ENCODE measurements at places on chromosomes 12 and 14.

GRCh38 chr12:60391051-60391450 lies 795.2 kb downstream of the SLC16A7 start:
- DNase-seq = no peak

DNA sequence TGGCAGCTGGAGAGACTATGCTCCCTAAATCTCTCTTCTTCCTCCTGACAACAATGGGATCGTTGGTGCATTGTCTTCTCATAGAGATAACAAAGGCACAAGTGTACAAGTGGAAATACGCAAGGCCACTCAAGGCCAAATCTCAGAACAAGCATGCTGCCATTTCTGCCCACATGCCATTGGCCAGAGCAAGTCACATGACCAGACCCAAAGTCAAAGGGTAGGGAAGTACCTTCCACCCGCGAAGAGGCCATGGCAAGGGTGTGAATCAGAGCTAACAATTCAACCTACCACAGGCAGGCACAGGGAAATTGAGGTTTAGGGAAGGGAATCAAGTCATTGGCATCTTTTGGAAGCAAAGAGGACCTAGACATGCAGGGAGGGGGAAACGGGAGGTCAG lies 38.5 kb upstream of the IGF1 start:
- no peak for DNase-seq

GRCh38 chr14:49732896-49733295 lies 35.1 kb upstream of the KLHDC2 start:
- no peak for DNase-seq

DNA sequence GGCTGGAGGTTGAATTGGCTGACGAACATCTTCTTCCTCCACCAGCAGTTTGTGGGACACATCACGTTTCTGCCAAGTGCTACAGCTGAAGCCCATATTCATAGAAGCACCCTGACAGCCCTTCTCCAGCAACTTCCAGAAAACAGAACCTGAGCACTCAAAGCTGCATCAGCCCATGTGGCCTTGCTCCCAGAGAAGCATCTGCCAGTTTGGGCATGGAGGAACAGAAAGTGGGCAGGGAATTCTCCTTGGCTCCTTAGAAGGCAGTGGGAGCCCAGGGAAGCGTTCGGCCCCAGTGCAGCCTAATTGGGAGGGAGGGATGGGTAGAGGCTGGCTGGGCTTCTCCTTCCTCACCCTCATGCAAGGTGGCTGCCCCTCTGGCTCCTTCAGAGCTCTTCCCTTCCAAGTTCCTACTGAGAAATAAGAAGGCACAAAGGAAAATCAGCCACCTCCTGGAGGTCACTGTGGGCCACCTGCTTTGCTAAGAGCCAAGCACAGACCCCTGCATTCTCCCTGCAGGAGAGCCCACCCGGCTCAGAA lies 4.1 kb upstream of the NGB start:
- no peak for DNase-seq

GRCh38 chr14:104650057-104650980 lies 39.1 kb upstream of the INF2 start:
- peak; percentile 71 for DNase-seq

GRCh38 chr14:102249041-102249440 lies 55.9 kb downstream of the MOK start:
- DNase-seq = no peak

- no peak for DNase-seq
Observed at GRCh38 chr12:3995306-3995705, 122.1 kb upstream of the PARP11 start.

- DNase-seq = peak; percentile 66
Observed at GRCh38 chr14:105059035-105059924, 6.0 kb downstream of the GPR132 start.

DNA sequence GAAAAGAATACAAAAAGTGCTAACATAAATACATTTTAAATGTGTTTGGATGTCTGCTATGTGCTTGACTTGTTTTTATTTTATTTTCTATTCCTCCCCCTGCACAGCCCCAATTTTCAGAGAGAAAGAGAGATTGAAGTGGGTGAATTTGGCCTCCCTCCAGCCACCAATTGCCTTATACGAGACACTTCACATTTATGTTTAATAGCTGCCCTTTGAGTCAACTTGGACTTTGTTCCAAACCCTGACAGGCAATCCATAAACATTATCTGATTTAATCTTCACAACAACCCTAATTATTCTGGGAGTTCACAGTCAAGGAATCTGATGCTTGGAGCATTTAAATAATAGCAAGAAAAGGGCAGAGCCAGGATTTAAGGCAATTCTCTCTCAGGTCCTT lies 161.7 kb downstream of the SLC15A4 start:
- DNase-seq = no peak

Measured in activated CD4-positive, alpha-beta T cell treated with anti-CD3 and anti-CD28 coated beads, Interleukin-2, amount 50 U/mL, for 48 hours (primary cell).